ENCODE measurements at places on chromosomes 3 and 15.

DNA sequence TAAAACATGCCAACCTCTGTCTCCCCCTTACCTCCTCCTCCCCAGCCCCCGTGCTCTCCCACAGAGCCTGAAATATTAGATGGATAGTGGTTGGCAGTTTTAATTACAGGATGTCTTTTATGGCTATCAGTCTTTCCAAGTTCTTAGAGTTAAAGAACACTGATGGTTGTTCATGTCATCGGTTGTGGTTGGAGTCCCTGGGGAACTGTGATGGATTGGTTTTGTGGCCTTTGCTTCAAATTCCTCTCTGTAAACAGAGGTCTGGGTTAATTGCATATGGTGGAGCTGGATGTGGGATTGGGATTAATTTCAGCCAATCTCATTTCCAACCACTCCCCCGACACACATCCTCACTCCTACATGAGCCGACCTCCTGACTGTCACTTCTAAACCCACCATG, 164.5 kb upstream of the PROK2 start:
- ATAC-seq: no peak
- no peak overlapping the region for H3K4me3 ChIP-seq
- H3K27ac ChIP-seq: no peak overlapping the region
- H3K36me3 ChIP-seq: no peaks in the 10 kb centered on the region
- H3K4me1 ChIP-seq: no peaks in the 10 kb centered on the region

GRCh38 chr3:122572940-122573412, 4.5 kb upstream of the PARP15 start:
- peaks cover 43% of the 10 kb centered on the region for H3K4me1 ChIP-seq
- peak; percentile 49 for ATAC-seq

GRCh38 chr3:15787941-15788340, 9.8 kb downstream of the ANKRD28 start:
- ATAC-seq: no peak
- H3K4me1 ChIP-seq: peaks cover 36% of the 10 kb centered on the region
- no peak overlapping the region for H3K27ac ChIP-seq
- H3K27me3 ChIP-seq: no peaks in the 10 kb centered on the region
- H3K4me3 ChIP-seq: no peak overlapping the region

DNA sequence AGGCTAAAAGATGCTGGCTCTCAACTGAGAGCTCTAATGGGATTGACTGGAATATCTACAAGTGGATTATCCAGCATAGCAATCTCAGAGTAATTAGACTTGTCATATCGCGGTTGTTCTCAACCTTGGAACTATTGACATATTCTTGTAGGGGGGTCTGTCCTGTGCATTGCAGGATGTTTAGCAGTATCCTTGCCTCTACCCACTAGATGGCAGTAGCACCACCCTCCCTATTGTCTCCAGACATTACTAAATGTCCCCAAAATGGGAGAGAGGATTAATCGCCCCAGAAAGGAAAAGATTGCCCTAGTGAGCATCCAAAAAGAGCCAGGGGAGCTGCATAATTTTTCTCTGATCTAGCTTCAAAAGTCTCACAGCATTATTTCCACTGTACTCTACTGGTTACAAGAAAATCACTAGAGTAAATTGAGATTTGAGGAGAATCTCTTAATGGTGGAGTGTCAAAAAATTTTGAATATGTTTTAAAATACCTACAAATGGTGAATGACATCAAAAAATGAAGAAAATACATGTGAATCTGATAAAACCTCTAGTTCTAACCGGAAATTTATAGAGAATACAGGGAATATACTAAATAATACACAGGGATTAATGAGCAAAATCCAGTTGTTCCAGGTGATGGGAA, 388.2 kb upstream of the AGTR1 start:
- H3K4me3 ChIP-seq: no peak overlapping the region
- ATAC-seq: no peak
- no peaks in the 10 kb centered on the region for H3K36me3 ChIP-seq

DNA sequence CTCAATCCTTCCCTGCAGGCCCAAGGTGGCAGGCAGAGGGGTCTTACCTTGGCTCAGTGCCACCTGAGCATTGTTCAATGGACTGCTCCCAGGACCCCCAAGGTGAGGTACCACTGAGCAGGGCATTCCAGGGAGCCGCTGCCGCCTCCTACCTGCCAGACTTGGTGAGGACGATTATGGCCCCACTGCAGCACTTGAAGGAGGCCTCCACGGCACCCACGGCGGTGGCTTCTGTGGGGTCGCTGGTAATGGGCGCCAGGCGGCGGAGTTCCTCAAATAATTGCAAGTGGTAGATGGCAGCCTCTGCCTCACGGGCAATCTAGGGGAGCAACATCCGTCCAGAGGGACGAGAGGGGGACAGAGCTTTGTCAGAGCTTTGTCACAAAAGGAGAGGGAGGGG, 4.7 kb upstream of the GRAMD2A start:
- H3K27me3 ChIP-seq: no peaks in the 10 kb centered on the region
- H3K4me3 ChIP-seq: no peak overlapping the region
- peaks cover 98% of the 10 kb centered on the region for H3K36me3 ChIP-seq
- peaks cover 38% of the 10 kb centered on the region for H3K4me1 ChIP-seq
- no peak overlapping the region for H3K27ac ChIP-seq

DNA sequence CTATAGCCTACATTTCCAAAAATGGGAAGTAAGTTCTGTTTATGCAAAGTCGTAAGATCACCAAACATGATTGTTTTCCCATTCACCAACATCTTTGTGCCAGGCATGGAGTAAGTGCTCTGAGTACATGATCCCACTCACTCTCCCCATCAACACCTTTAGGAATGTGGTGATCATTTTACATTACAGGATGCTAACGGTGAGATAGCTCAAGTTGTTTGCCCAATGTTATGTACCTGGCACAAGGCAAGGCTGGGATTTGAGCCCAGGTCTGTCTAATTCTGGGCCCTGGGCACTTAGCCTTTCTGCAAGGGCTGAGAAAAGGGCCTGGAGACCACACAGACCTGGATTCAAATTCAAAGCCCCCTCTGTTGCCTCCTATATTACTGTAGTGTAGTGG, 581.7 kb upstream of the CFAP20DC start:
- no peaks in the 10 kb centered on the region for H3K36me3 ChIP-seq
- no peaks in the 10 kb centered on the region for H3K27me3 ChIP-seq
- no peak overlapping the region for H3K27ac ChIP-seq

GRCh38 chr3:41434781-41435180, 235.5 kb downstream of the CTNNB1 start:
- ATAC-seq: no peak
- no peak overlapping the region for H3K4me3 ChIP-seq
- no peak overlapping the region for H3K27ac ChIP-seq
- H3K4me1 ChIP-seq: no peaks in the 10 kb centered on the region
- no peaks in the 10 kb centered on the region for H3K36me3 ChIP-seq

DNA sequence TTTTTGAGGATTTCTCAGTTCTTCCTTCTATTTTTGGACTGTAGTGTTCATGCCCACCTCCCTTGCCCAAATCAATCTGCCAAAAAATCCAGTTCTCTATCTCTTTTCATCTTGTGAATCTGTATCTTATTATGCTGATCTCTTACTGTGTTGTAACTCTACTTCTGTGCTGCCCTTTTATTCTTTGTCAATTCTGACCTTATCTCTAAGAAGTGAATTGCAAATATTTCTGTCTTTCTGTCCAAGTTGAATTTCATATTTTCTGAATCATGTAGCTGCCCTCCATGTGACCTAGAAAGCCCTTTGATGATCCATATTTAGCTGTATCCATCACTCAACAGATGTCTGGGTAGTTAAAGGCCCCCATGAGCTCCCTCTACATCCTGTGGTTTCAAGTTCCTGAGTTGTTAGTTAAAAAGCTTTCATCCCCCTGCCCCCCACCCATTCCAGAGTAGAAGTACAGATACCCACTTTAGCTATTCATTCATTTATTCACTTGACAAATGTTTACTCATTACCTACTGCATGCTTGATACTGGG, 33.6 kb upstream of the ETV5 start:
- ATAC-seq: no peak
- H3K4me3 ChIP-seq: no peak overlapping the region
- H3K4me1 ChIP-seq: no peaks in the 10 kb centered on the region
- no peaks in the 10 kb centered on the region for H3K36me3 ChIP-seq
- H3K27me3 ChIP-seq: peaks cover 27% of the 10 kb centered on the region
- H3K27ac ChIP-seq: no peak overlapping the region

- no peaks in the 10 kb centered on the region for H3K36me3 ChIP-seq
- peaks cover 4% of the 10 kb centered on the region for H3K27me3 ChIP-seq
- H3K4me3 ChIP-seq: no peak overlapping the region
- H3K4me1 ChIP-seq: no peaks in the 10 kb centered on the region
Observed at GRCh38 chr15:95162069-95162468, 930.7 kb downstream of the MCTP2 start.

DNA sequence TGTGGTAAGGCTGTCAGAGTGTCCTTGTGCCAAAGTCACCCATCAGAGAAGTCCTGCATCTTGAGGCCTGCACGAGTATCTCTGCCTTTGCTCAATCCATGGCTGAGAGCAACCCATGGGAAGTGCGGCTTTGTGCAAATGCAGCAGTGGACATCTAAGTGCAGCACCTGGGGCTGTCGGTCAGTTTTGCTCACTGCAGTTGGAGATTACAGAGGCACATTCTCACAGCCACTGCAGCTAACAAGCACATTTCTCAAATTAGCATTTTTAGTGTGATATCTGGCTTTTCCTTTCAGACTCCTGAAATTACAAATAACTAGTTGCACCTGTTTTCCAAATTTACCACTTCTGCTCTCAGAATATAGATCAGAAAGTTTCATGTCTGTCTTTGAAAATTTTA, 81.5 kb upstream of the DAZL start:
- no peak overlapping the region for H3K4me3 ChIP-seq
- H3K36me3 ChIP-seq: no peaks in the 10 kb centered on the region
- H3K4me1 ChIP-seq: no peaks in the 10 kb centered on the region
- no peak overlapping the region for H3K27ac ChIP-seq
- peaks cover 4% of the 10 kb centered on the region for H3K27me3 ChIP-seq
- no peak for ATAC-seq
